Suprapubic skin (tissue), 4 donors: ENCODE measurements at places on chromosomes 2 and 18. TPM values are rescaled to one million over a fixed set of nuclear protein-coding genes. Genes with fewer than 3 reads are reported as not detected.

DNA sequence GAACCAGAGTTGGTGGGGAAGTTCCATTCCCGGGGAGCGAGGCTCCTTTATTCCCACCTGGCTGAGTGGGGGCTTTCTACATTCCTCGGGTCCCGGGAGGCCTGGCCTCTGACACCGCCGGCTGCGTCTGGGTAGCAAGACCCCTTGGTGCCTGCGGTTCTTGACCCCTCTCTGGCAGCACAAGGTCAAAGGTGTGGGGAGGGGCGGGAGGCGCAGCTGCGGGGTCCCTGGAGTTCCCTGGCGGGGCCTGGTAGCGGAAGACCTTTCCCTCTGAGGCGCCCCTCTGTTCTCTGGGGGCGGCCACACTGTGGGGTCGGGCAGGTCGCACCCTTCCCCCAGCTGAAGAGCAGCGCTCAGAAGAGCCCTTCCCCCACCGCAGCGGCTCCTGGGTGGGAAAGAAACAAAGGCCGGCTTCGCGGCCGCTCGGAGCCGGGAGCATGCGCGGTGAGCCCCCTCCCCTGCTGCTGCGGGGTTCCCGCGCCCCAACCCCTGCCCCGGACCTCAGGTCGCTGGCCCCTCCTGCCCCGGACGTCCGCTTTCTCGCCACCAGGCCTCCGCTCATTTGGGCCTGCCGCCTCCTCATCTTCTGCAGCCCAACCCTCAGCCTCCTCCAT is 146.3 kb downstream of the ANKRD44 start:
- no peak for DNase-seq

DES gene
- 100 TPM for total RNA-seq

GRCh38 chr2:85503851-85504777 is 34.9 kb upstream of the MAT2A start:
- no peak for DNase-seq

CDH19 gene
- 3.8 TPM for total RNA-seq

DNA sequence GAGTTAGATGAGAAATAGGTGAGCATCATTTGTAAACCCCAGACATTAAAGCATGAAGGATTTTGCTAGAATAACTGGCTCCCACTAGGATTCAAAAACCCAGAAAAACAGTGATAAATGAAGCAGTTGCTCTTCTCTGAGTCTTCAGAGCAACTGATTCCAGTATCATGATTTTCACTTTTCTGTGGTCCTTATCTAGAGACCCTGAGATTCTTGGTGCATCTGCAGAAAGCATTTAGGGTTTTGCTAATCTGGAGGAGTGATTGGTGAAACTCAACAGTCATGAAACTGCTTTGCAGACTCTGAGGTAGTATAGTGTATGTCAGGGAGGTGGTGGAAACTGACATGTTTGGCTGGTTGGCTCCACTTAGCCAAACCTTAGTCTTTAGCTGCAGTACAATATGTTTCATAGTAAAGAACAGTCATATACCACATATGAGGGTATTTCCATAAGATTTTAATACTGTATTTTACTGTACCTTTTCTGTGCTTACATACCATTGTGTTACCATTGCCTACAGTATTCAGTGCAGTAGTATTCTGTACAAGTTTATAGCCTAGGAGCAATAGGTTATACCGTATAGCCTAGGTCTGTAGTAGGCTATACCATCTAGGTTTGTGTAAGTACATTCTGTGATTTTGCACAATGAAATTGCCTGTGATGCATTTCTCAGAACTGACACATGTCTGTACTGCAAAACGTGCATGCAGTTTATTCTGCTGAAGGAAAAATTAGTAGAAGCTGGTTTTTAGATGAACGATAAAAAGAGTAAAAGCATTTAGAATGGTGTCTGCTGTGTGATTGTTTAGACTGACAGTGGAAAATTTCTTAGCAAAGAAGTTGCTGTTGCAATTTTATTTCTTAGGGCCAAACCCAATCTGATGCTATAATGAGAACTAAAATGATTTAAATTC is 23.8 kb downstream of the EML4 start:
- DNase-seq, result no peak

- no peak for DNase-seq
These were observed 25.6 kb upstream of the EFEMP1 start for GRCh38 chr2:55949211-55949610.

CDH20 gene
- 4.1 TPM for total RNA-seq

DNA sequence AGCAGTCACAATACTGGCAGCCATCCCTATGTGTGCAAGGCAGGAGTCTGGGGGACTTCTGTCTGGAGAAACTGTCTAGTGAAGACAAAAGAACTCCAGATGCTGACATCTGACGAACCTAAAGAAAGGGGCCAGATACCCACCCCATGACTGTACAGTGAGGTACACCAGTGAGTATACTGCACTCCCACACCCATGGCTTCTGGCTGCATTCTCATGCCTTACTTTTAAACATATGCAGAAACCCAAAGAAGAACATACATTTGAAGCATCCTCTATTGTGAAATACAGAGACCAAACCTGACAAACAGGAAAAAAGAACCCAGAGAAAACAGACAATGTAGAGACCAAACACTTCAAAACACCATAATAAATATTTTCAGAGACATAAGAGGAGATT is 102.2 kb downstream of the ACTR3 start:
- DNase-seq, result no peak

DNA sequence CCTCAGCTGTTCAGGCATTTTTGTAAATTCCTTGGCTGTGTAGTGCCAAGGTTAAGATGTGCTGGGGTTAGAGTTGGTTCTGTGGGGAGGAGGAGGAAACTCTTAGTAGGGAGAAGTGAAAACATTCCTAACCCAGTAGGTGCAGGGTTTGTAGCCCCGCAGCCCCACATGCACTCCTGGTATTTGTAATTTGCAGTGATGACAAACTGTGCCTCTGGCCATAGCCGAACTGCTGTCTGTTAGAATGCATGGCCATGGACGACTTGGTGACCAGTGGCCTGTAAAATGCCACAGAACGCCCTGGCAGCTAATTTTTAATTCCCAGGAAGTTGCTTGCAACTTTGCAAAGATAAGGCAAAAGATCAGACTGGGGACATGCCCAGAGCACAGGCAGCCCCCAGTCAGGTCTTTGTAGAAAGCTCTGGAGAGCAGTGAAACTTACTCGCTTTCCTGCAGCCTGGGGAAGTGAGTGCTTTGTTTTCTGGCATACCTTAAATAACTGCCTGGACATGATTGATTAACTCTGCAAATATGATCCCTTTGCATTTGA is 38.4 kb downstream of the LYPD6B start:
- no peak for DNase-seq

NYAP2 gene
- 0.11 TPM for total RNA-seq

DNA sequence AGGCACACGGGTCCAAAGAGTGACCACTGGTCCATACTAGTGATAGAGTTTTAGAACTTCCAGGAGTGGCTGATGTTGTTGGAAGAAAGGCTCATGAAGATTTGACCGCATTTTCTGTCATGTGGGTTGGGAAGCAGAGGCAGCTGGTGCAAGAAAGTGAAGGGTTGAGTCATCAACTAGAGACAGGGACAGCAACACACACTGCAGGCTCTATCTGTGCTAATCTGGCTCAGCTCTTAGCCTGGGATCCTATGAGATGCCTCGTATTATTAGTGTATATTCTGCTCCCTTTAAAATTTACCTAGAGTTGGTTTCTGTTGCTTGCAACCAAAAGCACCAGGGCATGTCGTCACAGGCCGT is 2.5 kb upstream of the SH3RF3 start:
- DNase-seq, result peak; percentile 57

GCG gene
- not detected for total RNA-seq

- DNase-seq, result no peak
These were observed 135.1 kb upstream of the LTBP1 start for GRCh38 chr2:32811696-32812095.

DPP4 gene
- 1.6 TPM for total RNA-seq

L3MBTL4 gene
- total RNA-seq, result 11.9 TPM

- no peak for DNase-seq
These were observed 21.7 kb downstream of the COX7A2L start for GRCh38 chr2:42339191-42339912.

GRCh38 chr2:236941551-236941950 is 144.1 kb upstream of the COPS8 start:
- no peak for DNase-seq

DNA sequence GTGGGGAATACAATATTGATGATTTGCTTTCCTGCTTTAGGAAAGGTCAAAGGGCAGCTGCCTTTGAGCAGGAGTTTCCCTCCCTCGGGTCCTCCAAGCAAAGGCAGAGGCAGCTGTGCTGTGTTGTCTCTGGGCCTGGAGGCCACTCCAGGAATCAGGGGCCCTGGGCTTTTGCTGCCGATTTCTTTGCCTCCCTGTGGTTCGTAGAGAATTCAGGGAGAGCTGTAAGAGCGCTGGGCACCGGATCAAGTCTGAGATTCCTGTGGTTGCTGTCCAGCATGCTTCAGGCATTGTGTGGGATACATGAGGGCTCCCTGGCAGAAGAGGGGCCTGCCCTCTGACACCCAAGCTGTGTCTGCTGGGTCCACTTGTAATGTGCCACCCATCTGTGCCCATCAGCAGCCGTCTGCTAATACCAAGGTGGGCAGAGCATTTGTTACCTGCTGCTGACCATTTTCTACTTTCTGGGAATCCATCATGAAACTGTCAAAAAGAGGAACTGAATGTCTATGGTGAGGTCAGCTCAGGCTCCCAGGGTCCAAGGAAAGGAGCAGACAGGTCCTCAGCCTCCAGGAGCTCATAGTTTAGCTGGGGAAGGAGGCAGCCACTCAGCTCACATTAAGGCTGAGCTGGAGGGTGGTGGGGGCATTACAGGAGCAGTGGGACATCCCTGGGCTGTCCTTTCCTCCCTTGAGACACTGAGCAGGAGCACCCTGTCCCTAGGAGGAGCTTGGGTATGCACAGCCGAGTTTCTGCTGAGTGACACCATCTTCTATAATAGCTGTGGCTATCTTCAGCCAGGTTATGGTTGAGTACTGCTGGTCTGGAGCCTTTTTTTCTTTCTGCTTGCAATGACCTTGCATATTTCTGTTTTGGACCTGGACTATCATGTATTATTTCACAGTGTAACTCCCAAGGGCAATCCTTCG is 68.5 kb downstream of the CTIF start:
- DNase-seq, result no peak

DNA sequence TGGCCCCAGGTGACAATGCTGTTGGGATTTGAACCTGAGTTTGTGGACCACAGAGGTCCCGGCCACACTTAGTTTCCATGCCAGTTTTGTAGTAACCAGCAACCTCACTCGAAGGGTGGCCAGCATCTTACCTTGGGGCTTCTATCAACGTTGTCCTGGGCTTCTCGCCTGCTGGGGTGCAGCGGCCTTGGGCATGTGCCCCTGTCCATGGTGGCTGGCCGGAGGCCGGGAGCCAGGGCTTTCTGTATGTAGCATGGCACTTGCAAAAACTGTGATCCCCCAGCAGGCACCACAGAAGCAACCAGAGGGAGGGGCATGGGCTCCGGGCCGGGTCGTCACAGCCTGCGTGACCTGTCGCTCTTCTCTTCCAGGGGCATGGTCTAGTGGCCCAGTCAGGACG is 51.7 kb downstream of the ODC1 start:
- DNase-seq, result no peak
